Posterior vena cava (tissue), 2 donors: ENCODE measurements at places on chromosomes 5 and 9. TPM values are rescaled to one million over a fixed set of nuclear protein-coding genes. Genes with fewer than 3 reads are reported as not detected.

The TMEM174 gene
- total RNA-seq: not detected

The GPR150 gene
- total RNA-seq: 0.23 TPM

GRCh38 chr5:163569284-163569683 lies 63.9 kb downstream of the MAT2B start:
- DNase-seq: no peak

GRCh38 chr5:73317523-73317922 lies 131.1 kb downstream of the FOXD1 start:
- no peak for DNase-seq

GRCh38 chr9:89844075-89844474 lies 239.3 kb downstream of the GADD45G start:
- no peak for DNase-seq

The ROPN1L gene
- 0.67 TPM for total RNA-seq

The MYO10 gene
- total RNA-seq: 8.5 TPM

DNA sequence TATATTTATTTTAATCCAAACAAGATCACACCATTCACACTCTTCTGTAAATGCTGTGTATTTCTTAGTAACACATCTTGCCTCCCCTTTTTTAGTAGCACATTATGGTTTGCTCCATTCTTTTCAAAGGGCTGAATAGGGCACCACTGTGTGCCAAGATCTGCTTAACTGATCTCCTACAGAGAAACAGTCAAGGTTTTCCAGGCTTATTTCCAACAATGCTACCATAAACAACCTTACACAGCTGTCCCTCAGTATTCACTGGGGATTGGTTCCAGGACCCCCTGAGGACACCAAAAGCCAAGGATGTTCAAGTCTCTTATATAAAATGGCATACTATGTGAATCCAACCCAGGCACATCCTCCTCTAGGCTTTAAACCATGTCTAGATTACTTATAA lies 16.5 kb downstream of the GOLM1 start:
- no peak for DNase-seq

The PTBP3 gene
- total RNA-seq: 35.4 TPM

The HRCT1 gene
- total RNA-seq: 4.8 TPM

The OMD gene
- total RNA-seq: 15.1 TPM

The ENTR1 gene
- 29.3 TPM for total RNA-seq

The IL9 gene
- total RNA-seq: not detected

The RRAGA gene
- total RNA-seq: 88.7 TPM

The SVEP1 gene
- 113 TPM for total RNA-seq

DNA sequence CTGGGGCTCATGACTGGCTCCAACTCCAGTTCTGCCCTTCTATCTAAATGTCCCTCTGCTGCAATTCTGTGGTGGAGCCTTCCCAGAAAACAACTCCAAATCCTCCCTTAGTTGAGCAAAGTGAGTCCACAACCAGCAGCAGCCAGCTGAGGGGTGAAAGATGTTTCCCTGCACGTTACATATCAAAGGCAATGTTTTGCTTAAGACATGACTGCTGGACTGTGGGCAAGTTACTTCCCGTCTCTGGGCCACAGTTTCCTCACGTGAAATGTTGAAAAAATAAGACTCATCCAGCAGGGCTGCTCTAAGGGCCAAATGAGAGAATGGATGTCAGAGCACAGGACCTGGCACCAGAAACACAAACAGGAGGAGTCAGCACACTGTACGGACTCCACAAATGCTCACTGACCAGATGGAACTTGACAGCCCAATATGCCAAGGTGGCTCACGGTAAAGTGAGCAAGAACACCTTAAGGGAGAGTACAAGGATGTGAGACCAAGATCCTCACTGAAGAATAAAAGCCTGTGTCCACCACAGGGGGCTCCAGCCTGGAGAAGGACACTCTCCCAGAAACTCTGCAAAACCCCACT lies 138.4 kb upstream of the ABCA1 start:
- no peak for DNase-seq
